ENCODE measurements at places on chromosomes 2 and 18.
A peak's percentile ranks its signal among the peaks of the same experiment; 100 is the strongest.

DNA sequence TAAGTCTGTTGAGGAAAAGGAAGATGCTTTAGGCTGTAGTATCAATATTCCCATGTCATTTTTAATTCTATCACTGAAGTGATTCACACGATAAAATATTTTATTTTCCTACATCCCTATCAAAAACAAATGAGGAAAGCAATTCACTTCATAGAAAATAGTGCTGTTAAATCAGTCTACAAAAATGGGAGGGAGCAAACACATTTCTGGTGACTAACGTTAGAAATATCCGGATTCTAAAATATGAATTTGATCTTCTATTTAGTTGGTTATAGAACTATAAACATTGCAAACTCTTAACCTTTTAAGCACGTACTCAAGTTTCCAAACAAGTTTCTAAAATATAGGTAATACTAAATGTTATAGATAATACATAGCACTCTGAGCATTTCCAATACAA, 20.8 kb downstream of the ATF2 start:
- no peak for DNase-seq

DNA sequence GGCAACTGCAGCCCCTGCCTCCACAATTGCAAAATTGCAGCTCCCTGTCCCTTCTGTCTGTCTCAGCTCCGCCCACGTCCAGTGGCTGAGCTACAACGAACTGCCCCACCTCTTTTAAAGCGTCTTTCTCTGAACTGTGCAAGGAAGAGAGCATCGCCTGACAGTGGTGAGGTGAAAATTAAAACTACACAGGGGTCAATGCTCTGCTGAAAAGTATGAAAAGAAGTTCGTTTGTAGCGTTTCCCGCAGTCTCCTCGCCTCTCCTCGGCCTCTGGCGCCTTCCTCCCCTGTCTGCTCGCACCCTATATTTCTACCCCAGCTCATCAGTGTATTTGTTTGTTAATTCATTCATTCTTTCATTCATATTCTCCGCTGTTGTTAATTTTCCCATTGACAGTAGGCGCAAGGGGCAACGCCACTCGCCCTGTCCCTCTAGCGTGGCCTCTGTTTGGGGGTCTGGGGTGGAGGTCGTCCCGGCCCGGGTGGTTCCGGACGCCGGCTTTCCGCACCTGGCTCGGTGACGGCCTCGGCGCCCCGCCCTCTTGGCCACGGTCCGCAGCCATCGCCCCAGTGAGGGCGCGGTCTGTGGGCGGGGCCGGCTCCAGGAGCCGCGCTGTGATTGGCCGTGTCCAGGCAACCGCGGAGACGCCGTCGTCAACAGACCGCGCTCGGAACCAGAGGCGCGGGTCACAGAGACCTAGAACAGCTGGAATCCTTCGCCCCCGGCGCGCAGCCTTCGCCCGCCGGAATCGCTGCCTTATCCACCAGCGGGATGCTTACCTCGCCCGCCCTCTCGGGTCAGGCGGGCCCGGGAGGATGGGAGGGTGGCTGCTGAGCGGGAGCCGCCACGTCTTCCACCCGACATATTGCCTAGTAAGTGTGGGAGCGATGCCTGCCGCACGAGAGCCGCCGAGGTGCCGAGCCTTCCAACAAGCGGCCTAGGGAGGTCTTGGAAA, at the start of gene VWA3B:
Gene VWA3B (plus strand): TSS at position 677 of the 956 bp plus-strand sequence. CDS start 5,926 bp downstream, outside the sequence.
- peak; percentile 56 for DNase-seq

- no peak for DNase-seq
Measured at GRCh38 chr18:75830828-75831227, 403.3 kb upstream of the SMIM21 start.

DNA sequence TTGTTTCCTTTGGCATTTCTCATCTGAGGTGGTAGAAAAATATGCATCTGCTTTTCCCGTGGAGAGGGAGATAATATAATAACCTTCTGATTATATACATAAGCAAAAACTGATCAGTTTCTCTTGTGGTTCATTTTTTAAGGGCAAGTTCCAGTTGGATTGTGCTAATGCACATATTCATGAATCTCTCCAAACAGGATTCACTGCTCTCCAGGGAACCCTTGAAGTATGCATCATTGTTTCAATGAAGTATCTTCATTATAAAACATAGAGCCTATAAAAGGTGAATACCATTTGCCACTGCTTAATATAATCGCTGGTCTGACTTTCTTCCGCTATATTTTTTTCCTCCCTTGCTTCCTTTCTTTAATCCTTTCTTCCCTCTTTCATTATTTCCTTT, 384.7 kb downstream of the FIGN start:
- no peak for DNase-seq

GRCh38 chr2:226978300-226978699, 142.4 kb downstream of the RHBDD1 start:
- no peak for DNase-seq

GRCh38 chr2:113233593-113234550, 44.8 kb downstream of the PAX8 start:
- no peak for DNase-seq

GRCh38 chr2:63047321-63048279, 3.0 kb upstream of the OTX1 start:
- no peak for DNase-seq

GRCh38 chr2:98917031-98917471, 19.0 kb downstream of the CRACDL start:
- peak; percentile 27 for DNase-seq

DNA sequence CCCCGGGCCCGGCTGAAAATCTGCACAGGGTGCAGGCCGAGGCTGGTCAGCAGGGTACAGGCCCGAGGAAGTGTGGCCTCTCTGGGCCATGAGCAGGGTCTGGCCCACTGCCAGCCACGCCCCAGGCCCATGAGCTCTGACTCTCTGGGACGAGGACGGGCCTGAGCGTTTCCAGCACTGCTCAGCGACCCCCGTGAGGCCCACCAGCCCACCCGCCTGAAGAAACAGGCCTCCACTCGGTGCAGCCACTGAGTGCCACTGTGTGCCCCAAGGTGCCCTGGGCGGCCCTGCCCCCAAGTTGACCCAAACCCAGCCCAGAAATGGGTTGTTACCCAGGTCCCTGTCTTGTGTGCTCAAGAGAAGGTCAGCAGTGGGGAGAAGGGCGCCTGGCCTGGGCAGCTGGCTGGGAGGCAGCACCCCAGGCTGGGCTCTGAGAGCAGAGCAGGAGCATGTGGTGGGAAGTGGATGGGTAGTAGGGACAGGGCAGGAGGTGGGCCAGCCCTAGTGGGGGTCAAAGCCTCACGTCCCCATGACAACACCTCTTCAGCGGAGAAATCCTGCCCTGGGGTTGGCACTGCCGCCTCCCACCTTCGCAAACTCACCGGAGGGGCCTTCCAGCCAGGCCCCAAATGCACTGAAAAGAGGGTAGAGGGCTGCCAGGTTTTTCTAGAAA, 2.1 kb upstream of the SNED1 start:
- no peak for DNase-seq

DNA sequence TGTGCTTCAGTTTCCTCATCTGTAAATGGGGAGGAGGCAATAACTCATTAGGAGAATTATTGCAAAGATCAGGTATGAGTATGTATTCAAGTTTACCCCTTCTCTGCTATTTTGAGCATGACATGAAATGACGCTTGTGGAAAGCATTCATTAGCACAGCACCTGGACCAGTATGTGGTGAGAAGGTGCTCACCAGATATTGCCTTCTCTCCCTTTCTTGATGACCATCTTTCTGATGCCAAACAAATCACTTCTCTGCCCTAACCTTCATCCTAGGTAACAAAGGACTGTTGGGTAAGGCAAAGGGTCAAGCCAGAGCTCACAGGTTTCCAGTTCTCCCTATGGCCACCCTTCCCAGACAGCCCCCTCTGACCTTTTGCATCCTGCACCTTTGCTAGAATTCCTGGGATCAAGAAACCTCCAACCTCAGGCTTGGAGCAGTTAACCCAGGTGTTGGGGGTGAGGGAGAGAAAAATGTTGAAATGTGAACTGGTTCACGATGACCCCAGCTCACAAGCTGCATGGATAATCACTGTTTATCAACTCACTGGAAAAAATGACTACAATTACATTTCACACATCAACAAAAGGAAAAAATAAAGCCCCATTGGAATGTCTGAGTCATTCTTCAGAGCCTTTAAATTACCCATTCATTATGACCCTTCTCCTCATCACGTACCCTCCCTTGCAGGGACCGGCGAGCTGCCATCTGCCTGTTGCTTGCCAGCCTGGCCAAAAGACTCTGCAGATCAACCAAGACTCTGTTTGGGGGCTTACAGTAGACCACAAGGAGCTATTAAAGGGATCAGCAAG, 41.6 kb downstream of the LBH start:
- peak; percentile 22 for DNase-seq

DNA sequence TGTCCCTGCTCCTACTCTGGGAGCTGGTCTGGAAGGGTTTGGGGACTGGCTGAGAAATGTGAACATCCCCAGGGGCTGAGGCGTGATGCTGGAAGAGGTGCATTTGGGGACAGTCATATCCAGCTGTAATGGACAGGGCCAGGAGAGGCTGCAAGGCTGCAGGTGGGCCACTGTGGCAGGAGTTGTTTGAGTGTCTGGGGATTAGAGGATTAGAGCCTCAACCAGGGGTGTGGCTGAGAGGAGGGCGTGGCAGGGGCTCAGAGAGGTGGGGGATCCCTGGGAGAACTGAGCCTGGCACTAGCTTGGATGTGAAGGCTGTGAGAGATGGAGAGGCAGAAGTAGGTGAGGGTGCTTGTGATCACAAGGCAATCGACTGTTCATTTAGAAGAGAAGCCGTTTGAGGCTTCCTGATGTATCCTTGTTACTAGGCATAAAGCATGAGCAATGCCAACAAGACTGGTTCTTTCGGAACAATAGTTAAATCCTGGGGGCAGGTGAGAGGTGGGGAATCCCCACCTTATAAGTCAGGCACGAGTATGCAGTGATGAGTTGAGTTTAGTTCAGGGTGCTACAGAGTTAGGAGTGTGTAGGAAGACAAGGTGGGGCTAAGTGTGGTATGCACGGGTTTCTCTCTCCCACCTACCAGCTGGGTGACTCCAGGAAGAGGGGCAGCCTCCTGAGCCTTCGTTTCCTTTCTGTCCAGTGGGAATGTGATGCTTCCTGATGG, 31.9 kb downstream of the SH3RF3 start:
- DNase-seq, result no peak

GRCh38 chr18:2855560-2856350, 8.9 kb downstream of the EMILIN2 start:
- DNase-seq, result no peak

DNA sequence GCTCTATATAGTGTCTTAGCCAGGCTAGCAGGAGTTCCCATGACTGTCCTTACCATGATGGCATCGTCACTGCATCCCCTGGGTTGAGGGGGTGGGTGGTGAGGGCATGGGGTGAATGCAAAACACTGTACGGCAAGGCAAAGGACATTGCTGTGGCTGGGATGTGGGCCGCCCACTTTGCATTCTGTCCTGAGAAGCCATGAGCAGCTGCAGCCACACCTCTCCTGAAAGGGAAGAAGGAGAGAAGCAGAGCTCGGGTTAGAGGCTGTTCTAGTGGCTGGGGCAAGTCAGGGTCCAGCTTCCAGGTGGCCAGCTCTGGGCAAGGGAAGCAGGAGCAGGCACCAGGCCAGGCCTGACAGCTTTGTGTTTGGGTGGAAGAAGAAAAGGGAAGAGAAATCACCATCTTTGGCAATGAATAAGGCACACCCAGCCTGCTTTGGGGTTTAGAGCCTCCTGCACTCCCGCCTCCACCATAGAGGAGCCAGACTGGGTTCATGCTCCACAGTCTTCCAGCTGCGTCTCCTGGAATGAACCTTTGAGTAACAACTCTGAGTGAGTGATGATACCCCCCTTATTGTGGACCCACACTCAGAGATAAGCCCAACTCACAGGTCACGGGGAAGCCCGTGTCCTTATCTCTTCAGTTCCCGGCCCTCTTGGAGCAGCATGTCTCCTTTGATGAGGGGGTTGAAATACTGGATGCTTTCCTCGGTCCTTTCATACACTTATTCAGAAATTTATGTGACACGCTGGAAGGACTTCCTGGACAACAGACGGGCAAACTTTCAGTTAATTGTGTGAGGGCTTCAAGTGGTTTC, 63.4 kb downstream of the INPP4A start:
- DNase-seq, result no peak

- no peak for DNase-seq
Measured at GRCh38 chr18:25446972-25447371, 95.0 kb upstream of the ZNF521 start.

- DNase-seq, result no peak
Measured at GRCh38 chr2:142935563-142936089, 58.2 kb downstream of the KYNU start.

GRCh38 chr2:219356834-219357233, 24.3 kb upstream of the RESP18 start:
- DNase-seq, result no peak

DNA sequence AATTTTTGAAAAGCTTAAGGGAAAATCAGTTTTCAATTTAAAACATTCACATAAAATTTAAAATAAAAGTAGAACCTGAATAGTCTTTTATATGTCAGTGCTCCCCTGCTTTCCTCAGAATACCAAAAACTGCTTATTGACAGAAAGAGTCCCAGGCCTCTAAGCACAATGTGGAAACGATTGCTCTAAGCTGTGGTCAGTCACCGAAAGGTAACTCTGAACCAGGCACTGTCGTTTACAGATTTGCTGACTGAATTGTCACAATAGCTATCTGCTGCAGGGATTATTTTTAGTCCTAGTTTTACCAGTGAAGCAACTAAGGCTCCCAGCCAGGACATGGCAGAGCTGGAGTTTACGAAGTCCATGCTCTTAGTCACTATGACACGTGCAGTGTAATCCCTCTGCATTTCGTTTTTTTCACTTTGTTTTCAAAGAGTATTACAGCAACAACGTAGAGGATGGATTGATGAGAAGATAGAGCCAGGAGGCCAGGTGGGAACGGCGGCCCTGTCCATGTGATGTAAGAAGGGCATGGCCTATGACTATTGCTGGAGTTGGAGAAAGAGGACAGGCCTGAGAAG, 28.1 kb upstream of the TMEM247 start:
- DNase-seq, result no peak

DNA sequence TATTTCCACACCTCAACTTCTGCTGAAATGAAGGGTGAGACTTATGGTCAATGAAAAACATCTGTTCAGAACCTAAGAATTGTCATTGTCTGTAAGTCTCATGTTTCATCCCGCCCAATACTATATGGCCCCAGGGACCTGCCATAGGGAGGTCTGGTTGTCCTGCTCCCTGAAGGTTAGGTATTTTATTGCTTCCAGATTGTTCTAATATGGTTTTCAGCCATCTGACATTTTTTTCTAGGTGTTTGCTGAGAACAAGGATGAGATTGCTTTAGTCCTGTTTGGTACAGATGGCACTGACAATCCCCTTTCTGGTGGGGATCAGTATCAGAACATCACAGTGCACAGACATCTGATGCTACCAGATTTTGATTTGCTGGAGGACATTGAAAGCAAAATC, 7.3 kb downstream of the XRCC5 start:
- no peak for DNase-seq

- no peak for DNase-seq
Measured at GRCh38 chr2:157509744-157510143, 65.9 kb upstream of the CYTIP start.

GRCh38 chr2:139156730-139157129, 376.5 kb upstream of the NXPH2 start:
- no peak for DNase-seq

GRCh38 chr2:8579485-8580085, 102.3 kb upstream of the ID2 start:
- no peak for DNase-seq

DNA sequence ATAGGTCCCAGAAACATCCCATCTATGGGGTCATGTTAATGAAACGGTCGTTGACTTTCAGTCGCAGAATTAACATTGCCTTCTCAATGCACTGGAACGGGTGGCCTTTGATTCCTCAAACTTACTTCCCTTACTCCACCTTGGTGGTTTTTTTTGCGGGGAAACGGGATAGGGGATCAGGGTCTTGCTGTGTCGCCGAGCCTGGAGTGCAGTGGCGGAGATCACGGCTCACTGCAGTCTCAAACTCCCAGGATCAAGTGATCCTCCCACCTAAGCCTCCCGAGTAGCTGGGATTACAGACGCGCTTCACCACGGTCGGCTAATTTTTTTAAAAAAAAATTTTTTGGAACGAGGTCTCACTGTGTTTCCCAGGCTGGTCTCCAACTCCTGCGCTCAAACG, 754 bp downstream of the ATG16L1 start:
- no peak for DNase-seq

Measured in T1000 (cell line).